ENCODE measurements at places on chromosomes 5 and 9.

- DNase-seq = no peak
Measured at GRCh38 chr9:75071530-75072122, 16.3 kb downstream of the NMRK1 start.

- DNase-seq = no peak
Measured at GRCh38 chr9:126297661-126298060, 29.0 kb upstream of the MVB12B start.

DNA sequence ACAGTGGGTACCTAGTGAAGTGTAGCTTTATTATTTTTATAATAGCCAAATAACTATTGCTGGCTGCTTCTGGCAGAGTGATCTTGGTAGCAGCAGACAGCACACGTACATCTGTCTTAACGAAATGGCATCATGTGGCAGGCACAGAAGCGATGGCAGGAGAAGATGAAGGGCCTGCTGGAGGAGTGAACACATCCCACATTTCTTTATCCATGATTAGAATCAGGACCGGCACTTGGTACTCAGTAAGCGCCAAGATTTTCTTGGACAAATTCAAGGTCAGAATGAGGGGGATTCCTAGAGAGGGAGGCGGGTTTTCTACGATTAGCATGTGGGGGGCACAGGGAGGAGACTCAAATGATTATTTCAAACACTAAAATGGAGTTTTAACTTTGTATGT is 23.0 kb upstream of the ZNF366 start:
- DNase-seq = no peak

DNA sequence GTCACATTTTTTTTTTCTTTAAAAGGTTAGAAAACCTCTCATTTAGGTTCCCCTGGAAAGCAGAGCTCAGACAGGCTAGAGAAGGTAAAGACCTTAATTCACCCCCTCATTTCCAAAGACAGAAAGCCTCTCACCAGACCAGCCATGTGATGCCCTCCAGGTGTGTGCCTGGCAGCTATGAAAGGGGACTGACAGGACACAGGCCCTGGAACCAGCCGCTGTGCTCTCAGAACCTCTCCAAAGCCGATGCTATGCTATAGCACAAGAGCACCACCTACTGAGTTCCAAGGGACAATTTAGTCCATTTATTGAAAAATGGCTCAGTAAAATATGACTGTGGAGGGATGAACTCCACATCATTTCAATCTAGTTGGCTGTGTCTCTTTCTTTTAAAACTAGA is 48.8 kb downstream of the FANCC start:
- no peak for DNase-seq

DNA sequence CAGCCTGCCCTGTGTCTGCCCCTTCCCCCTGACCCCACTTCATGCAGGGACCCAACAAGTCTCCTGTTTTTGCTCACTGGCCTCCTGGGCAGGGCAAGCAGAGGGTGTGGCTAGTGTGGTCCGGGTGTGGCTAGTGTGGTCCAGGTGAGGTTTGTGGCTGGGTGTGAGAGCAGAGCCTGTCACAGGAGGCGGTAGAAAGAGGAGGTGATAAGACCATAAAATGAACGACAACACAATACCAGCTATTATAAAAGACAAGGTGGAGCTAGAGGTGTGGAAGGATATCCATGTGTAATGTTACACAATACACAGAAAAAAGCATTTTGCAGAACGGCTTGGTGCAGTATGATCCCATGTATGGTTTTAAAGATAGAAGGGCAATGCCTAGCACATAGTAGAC is 23.3 kb downstream of the SPRY4 start:
- no peak for DNase-seq

- no peak for DNase-seq
Measured at GRCh38 chr9:132548751-132549640, 33.4 kb upstream of the BARHL1 start.

DNA sequence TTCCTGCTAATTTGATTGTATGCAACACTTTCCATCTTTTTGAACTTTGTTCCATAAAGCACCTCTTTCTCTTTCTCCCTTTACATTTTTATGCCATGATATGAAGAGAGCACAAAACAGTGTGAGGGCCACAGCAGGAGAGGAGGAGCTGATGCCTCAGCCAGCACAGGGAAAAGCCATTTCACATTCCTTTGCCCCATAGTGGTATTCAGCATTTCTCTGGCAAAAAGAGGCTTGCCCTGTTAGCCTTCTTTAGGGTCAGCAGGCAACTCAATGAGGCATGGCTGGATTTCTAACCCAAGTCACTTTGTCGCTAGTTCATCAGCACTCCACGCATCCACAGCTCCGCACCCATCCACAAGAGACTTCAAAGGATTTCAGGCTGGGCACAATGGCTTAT is 23.1 kb upstream of the TRPC7 start:
- no peak for DNase-seq

DNA sequence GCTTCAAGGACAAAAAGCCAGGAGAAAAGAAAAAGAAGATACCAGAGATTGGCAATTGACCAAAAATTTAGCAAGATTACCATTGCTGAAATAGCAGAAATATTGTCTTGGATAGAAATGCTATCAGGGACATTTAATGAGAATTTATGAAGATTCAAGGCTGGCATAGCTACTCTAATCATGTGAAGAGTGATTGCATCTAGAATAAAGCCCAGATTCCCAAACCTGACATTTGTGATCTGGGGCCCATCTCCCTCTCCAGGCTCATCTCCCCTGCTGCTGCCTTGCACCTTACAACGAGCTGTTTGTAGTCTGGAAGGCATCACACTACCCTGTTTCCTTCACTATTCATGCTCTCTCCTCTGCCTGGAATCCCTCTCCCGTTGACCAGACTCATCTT is 114.5 kb downstream of the C9orf152 start:
- no peak for DNase-seq

DNA sequence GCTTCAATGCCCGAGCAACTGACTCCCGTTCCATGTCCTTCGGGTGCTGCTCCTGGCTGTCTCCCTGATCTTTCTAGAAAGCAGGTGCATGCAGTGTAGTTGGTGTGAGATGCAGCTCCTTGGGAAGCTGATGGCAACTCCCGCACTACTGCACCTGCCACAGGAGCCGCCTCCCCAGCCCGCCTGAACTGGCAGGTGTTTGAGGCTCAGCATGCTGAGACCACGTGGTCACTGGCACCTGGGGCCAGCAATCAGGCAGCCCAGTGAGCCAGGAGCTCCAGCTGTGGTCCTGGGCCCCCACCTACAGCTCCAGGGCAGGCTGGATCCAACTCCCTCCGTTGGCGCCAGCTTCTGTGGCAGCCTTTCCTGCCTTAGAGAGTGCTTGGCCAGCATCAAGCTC is 111.5 kb downstream of the ICE1 start:
- no peak for DNase-seq

DNA sequence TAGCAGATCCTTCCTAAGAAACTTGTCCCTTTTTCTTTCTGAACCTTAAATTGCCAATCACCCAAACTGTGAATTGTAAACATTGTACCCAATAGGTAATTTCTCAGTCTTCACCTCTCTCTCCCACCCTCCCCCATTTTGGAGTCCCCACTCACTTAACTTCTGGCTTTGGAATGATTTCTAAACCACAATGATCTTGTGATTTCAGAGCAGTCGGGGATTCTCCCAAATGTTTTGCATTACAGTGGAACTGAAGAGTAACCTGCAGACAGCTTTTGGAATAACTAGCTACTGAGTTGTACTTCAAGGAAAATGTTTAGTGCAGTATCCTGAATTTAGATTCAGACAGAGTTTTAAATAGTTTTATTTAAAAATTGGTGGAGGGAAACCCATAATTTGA is 19.2 kb downstream of the SLC27A6 start:
- DNase-seq = no peak

DNA sequence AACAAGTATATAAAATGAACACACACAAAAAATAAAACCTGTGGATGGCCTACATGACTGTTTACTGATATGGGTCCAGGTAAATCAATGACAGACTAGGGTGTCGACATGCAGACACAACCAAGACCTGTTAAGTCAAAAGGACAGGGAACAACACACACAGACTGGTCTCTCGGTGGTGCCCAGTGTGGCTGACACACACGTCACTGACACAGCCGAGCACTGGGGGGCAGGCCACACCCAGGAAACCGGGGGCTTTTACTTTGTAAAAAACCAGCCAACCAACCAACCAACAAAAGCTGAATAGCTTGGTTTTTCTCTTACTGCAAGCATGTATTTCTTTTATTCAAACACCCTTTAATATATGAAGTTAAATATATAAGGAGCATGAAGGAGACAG is 5.0 kb downstream of the FAM163B start:
- no peak for DNase-seq
